Choroid plexus epithelial cell (primary cell): ENCODE measurements at places on chromosomes 4 and X.

DNA sequence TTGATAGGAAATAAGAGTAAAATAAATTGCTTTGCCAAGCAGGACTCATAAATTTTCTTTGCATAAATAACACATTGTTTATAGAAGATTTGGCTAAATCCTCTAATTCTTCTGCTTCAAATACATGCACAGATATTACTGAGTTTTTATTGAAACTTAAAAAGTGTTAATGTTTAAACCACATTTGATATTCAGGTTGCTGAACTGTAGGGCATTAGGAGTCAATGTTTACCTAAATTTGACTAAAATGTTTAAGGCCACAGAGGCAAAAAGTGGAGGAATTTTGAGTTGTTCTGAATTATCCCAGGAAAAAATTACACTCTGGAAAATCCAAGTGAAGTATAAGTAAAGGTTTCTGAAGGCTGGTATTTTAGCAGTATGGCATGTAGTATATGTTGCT, 78.7 kb downstream of the FIP1L1 start:
- no peak for DNase-seq

- no peak for DNase-seq
These were observed 1170.5 kb upstream of the AGA start for GRCh38 chr4:178612733-178613132.

DNA sequence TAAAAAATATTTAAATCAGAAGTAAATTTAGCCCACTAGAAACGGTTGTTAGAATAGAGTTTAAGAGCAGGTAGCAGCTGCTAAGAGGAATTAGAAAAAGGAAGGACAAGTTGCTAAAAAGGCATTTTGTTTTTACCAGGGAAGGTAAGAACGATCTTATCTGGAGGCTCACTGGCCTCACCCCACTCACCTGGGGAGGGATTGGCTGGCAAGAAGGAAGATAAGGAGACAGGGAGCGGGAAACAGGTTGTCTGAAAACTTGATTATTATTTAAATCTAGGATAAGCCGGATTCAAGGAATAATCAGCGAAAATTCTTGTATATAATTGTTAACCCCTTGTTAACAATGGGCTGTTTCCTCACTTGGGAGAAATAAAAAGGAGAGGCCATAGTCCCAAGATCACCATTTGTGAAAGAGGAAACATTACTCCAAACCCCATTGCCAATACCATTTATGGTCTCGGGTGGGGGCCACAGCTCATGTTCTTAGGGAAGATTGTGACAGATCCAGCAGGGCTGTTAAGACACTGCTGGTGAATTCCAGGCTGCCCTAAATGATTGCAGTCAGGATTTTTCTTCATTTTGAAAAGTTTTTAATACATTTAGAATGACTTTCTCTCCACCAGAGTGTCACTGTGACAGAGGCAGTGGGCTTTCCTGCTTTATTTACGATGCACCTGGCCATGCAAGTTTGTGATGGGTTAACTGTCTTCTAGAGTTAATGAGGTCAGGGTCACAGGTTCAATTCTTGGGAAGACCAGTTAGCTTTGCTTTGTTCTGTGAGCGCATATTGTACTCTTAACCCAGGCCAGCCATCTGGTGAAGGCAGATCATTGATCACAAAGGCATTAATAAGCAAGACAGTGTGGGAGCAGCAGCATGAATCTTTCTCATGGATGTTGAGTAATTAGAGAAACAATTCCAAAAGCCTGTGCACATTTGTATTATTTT, 106.6 kb downstream of the CEP135 start:
- DNase-seq, result no peak

DNA sequence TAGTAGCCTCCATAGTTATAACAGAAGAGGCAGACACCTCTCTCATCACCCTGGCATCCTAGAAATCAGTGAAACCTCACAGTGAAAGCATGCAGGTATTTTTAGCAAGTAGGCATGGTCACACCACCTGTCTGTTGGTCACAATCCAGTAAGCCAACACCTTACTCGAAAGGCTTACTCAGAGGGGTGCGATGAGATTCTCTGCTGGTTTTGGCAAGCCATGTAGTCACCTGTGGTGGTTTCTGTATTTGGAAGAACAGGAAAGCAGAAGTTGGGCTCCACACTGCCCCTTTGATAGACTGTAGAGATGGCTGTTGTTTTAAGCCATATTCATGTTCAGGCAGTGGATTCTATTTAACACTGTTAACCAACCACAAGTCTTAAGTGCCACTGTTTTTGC, 134.7 kb downstream of the DCLK2 start:
- DNase-seq, result no peak

GRCh38 chr4:63349674-63350025, 1059.6 kb downstream of the TECRL start:
- no peak for DNase-seq
